Stimulated activated CD4-positive, alpha-beta T cell treated with anti-CD3 and anti-CD28 coated beads, Interleukin-2, amount 100 ng/mL, for 48 hours (primary cell): ENCODE measurements at places on chromosomes 1 and 21.

DNA sequence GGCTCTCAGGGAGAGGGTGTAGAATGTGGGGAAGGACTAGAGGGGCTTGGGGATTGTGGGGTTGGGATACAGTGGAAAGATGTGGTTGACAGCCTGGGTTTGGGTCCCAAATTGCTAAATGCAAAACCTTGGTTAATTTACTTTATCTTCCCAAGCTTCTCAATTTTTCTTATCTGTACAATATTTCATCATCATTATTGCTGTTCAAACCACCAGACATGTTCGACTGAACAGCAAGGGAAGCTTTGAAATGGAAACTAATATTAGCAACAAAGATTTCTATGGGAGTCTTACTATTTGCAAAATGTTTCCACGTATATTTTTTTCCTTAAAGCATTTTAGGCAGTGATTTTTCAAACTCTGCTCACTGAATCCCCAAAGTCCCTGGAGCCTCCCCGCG is 67.0 kb upstream of the KAZN start:
- no peak for DNase-seq

DNA sequence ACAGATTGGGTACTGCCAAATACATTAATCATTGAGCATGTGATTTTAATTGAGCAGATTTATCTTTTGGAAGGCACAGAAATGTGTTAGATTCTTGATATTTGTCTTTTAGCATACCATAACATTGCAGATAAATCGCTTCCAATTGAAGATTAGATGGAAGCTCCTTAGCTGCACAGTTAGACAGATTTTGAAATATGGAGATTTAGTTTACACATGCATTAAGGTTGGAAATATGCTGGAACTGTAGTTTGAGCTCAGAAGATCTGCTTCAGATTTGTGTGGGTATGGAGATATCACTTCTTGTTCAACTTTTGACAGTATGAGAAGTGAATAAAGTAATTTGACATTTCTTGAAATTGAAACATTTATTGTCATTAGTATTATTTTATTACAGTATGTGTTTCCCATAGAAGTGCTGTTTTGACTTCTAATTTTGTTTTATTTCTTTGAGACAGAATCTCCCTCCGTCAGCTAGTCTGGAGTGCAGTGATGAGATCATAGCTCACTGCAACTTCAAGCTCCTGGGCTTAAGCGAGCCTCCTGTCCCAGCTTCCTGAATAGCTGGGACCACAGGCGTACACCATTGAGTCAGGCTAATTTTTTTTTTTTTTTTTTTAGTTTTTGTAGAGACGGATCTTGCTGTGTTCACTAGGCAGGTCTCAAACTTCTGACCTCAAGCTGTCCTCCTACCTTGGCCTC is 29.1 kb downstream of the THRAP3 start:
- DNase-seq = no peak

GRCh38 chr1:5756434-5757186 is 235.6 kb downstream of the NPHP4 start:
- no peak for DNase-seq

DNA sequence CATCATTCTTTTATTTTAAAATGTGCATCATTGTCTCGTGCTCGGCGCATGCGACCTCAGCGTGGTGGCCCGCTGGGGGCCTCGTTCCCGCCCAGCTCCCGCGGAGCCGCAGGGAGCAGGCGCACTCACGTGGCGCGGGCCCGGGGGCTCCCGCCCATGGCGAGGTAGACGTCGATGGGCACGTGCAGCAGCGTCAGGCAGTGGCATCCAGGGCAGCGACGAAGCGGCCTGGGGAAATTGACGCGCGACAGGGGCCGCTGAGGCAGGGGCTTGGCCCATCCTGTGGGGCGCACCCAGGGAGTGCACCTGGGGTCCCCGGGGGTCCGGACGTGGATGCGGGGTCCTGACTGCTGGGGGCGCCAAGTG is 994 bp downstream of the FAM229A start:
- DNase-seq = no peak

- no peak for DNase-seq
Observed at GRCh38 chr1:61181067-61182038, 99.0 kb downstream of the NFIA start.

- DNase-seq = no peak
Observed at GRCh38 chr21:44534688-44535087, 5.3 kb downstream of the KRTAP10-1 start.

- DNase-seq = no peak
Observed at GRCh38 chr21:38329162-38329561, 72.4 kb downstream of the KCNJ15 start.

DNA sequence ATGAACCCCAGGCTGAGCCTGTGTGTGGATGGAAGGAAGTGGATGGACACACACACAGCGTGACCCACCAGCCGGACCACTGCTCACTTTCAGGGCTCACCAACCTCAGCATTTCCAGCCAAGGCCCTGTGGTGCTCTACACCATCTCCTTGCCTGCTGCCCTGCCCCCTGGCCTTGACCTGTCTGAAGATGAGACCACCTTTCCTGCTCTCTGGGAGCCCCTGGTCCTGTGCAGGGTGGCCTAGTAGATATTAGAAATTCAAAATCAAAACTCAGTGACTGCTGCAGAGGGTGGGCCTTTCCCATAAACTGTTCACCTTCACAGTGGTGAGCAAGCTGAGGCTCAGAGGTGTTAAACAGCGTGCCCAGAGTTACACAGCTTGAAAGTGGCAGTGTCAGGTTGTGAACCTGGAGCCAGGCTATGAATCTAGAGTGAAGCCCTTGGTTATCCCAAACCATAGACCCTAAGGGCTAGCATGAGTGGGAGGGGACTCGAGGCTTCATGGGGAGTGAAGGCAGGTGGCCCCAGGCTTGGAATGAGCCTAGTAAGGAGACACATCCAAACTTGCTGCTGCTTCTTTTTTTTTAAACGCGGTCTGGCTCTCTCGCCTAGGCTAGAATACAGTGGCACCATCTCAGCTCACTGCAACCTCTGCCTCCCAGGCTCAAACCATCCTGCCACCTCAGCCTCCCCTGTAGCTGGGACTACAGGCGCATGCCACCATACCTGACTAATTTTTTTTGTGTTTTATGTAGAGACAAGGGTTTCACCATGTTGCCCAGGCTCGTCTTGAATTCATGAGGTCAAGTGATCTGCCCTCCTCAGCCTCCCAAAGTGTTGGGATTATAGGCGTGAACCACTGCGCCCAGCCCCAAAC is 41.5 kb downstream of the MAN1C1 start:
- DNase-seq = no peak

- DNase-seq = no peak
Observed at GRCh38 chr21:38337793-38338192, 81.0 kb downstream of the KCNJ15 start.

DNA sequence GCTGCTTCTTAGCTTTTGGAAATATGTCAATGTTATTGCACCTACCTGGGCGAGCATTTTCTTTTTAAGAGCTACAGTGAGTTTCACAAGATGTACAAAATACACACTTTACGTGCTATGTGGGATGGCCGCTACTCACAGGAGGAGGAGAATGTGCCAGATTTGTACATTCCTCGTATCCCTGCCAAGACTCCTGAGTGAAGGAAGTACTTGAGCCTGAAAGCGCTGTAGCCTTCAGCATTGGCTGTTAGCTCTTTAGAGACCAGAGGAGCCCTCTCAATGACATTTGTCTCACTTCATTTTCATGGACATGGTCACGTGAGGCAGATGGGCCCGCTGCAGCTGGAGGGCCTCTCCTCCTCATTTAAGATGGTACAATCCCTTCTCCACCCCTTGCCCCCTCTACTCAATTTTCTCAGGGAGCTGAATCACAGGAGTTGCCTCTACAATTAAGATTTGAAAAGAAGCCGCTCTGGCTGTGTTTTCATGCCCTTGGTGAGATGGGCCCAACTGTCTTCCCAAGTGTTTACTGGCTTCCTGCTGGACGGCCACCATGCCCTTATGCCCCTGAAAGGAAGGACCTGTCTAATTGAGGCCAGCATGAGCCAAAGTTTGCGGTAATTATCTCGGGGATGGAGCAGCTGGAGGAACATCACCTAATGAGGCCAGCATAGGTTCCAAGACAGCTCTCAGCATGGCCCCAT is 442.6 kb downstream of the PRDM2 start:
- no peak for DNase-seq

- DNase-seq = no peak
Observed at GRCh38 chr1:93722081-93723031, 40.7 kb upstream of the BCAR3 start.

GRCh38 chr1:159979257-159979656 is 25.2 kb upstream of the SLAMF9 start:
- no peak for DNase-seq

GRCh38 chr1:243718893-243719292 is 131.2 kb downstream of the AKT3 start:
- no peak for DNase-seq
